ENCODE measurements at places on chromosomes 12 and 14.

GRCh38 chr12:19177754-19178153 lies 48.2 kb downstream of the PLEKHA5 start:
- no peak for DNase-seq

DNA sequence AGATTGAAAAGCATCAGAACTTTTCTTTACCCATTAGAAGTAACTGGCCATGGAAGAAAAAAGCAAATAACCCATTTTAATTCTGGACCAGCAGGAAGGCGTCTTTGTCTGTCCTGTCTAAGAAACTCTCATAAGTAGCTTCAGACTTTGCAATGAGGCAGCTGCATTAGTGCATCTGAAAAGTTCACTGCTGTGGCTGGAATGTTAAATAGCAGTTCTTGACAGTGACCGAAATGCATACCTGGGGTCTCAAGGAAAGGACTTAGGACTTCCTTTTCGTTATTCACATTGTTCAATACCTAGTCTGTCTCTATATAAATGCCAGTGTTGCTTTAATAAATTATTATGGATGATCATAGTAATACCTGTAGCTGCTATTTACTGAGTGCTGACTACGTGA lies 125.9 kb downstream of the ANO4 start:
- DNase-seq: no peak

DNA sequence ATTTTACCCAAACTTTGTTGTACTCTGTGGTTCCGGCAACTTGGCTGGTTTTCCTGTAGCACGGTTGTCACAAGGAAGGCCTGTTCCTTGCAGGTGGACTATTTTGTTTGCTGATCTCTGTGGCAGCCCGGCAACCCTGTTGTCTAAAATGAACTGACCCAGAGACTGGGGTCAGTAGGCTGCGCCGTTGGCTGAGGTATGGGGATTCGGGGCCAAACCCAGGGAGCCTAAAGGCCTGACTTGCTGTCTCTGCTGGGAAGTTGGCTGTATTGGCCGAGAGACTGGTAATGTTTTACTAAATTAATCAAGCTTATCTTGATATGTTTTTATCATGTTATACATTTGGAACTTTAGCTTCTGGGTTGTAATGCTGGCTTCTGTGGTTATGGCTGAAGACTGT lies 13.8 kb downstream of the SMIM41 start:
- no peak for DNase-seq

GRCh38 chr12:103813426-103813825 lies 27.6 kb downstream of the NT5DC3 start:
- no peak for DNase-seq

- DNase-seq: no peak
Measured at GRCh38 chr12:43370263-43370662, 181.7 kb downstream of the ADAMTS20 start.

DNA sequence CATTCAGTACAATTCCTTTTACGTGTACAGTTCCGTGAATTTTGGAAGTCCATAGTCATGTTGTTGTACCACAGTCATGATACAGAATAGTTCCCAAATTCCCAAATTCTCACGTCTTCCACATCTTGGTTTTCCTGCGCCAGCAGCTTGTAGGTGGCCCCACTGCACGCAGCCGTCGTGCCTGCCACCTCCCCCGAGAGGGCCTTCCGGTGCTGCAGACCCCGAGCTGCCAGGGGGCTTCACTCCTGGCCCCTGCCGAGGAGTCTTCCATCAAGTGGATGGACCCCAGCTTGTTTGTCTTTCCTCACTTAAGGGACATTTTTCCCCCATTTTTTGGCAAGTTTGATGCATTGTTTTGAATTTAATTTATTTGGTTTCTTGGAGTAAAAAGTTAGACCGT lies 16.8 kb downstream of the MTA1 start:
- no peak for DNase-seq

- no peak for DNase-seq
Measured at GRCh38 chr12:52205612-52206303, 13.9 kb upstream of the KRT80 start.

DNA sequence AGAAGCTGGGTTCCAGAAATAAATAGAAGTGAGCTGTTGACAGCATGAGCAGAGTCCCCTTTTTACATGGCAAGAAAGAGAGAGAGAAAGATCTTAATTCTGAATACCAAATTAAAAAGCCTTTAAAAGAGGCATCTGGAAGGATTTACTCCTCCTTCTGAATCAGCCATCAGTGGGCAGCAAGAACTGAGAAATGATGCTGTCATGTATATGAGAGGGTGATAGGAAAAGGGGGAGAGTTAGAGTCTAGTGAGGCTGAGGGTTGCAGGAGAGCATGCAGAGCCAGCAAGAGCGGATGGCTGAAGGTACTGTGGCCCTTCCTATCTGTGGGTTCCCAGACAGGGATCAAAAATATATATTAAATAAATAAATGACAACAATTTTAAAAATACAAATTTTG lies 34.5 kb upstream of the GNG2 start:
- DNase-seq: no peak

DNA sequence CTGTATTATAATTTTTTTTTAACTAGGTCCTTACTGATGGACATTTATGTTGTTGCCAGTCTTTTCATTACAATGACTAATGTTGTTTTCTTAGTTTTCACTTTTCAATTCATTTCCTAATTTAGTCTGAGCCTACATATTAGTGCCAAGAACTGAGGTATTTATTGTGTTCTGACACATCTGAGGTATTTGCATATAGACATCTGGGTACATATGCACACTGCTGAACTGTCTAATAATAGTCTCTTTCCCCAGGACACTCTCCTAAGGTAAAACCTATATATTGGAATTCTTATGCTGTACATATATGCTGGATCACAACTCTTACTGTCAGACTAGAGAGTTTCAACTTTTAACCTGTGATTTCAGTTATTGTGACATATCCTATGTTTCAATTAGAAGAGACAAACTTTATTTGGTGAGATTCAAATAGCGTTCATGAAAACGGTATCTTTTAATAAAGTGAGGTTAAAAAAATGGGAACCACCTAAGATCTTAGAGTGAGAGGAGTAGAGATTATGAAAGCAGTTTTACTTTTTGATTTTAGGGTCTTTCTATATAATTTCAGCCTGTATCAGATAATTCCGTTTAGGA lies 263.2 kb downstream of the RAD51B start:
- DNase-seq: no peak

GRCh38 chr12:131641315-131641714 lies 69.6 kb upstream of the SFSWAP start:
- DNase-seq: no peak

- peak; percentile 89 for DNase-seq
Measured at GRCh38 chr12:13165617-13166041, 30.9 kb upstream of the EMP1 start.

DNA sequence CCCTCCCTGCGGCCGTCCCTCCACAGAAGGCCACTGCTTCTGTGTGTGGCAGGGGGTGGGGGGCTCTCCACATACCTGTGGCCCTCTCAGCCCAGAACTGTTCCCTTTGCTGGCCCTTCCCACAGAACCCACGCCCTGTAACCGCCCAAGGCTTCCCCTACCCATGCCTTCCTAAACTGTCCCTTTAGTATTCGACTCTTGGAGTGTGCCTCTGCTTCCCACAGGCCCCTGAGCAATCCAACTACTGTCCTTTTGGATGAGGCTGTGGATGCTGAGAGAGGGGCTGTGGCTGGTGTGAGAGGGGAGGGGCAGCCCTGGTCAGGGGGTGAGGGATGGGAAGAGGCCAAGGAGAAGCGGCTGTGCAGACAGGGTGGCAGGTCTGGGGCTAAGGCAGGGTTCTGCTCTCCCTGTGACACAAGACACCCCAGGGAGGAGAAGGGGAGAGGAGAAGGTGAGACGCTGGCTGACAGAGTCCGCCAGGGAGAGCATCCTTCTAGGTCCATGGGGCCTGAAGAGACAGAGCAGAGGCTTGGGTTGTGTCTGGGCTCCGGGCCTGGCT lies 46.0 kb downstream of the DLK1 start:
- DNase-seq: no peak

DNA sequence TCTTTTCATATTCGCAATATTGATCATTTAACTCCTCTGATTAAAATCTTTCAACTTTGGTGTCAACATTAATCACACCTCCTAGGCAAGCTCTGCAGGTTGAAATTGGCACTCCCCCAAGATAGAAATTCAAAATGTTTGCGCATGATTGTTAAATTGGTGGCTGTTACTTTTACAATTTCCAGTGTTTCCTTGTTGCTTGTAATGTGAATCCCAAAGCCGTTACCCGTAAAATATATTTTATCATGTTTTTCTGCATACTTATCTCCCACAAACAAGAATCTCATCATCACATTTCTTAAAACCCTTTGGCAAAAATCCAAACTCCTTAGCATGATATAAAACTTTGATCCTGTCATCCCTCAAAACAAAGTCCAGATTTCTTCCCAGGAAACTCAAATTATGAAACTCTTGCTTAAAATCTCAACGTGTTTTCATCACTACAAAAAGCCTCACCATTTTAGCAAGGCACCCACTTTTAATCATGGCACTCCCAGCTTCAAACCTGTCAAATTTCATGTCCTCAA lies 14.7 kb downstream of the RTL1 start:
- DNase-seq: no peak

GRCh38 chr14:24195186-24196070 lies at the start of gene TM9SF1:
Gene TM9SF1 (minus strand): TSS chr14:24195441. CDS start chr14:24195019, 422 bp downstream.
- peak; percentile 92 for DNase-seq

DNA sequence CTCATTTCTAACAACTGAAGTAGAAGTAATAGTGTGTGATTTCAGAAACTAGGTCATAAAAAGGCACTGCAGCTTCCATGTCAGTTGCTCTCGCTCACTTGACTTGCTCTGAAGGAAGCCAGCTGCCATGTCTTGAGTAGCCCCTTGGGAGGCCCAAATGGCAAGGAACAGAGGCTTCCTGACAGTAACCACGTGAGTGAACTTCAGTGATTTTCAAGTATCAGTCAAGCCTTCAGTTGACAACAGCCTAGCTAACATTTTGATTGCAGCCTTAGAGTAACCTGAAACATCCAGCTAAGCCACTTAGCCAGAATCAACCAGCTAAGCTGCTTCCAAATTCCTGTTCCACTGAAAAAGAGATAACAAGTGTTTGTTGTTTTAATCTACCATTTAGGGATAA lies 26.7 kb downstream of the TOGARAM1 start:
- DNase-seq: no peak

DNA sequence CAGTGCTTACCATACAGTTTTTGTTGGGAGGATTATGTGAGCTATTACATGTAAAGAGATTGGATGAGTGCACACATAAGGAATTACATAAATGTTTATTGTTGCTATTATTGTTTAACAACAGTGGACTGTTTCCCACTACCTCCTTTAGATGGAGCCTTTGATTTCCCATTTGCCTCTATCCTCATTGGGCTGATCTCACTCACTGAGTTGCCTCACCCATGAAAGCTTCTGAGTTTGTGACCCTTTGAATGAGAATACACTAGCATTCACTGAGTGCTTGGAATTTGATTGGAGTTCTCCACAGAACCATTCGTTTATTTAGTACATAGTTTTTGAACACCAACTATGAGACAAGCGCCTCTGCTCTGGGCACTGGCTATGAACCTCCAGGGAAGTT lies 121.0 kb downstream of the HELB start:
- DNase-seq: no peak

- no peak for DNase-seq
Measured at GRCh38 chr12:123109319-123109772, 41.5 kb downstream of the PITPNM2 start.

DNA sequence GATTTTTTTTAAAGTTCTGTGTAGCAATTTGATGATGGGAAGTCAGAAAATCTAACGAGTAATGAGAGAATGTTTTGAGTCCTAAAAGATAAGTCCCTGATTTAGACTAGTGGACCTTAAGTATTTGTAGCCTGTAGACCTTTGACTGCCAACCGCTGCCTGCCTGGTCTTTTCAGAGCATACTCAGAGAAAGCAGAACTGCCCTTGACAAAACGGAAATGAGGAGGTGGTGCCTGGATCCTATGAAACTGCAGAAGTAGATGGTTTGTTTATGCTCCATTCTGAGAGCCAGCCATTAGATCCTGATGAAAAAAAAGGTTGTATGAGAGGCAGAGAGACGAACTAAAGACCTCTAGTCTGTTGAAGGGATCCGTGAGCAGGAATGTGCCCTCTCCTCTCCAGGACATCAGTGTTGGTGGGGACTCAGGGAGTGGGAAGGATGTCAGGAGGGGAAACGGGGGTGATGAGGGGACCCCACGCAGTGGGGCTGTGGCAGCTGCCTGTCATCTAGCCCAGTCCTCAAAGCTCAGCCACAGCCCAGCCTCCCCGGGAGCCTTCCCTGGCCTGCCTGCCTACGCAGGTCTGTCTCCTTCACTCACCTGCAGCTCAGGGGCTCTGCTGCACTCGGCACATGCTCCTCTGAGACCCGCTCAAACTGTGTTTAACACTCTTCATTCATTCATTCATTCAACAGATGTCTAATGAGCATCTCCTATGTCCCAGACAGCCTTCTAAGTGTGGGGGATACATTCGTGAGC lies 447.5 kb downstream of the AACS start:
- DNase-seq: no peak

- DNase-seq: no peak
Measured at GRCh38 chr12:98924-99352, 32.4 kb downstream of the IQSEC3 start.

GRCh38 chr14:20333494-20333841 lies 389 bp upstream of the CCNB1IP1 start:
- no peak for DNase-seq

DNA sequence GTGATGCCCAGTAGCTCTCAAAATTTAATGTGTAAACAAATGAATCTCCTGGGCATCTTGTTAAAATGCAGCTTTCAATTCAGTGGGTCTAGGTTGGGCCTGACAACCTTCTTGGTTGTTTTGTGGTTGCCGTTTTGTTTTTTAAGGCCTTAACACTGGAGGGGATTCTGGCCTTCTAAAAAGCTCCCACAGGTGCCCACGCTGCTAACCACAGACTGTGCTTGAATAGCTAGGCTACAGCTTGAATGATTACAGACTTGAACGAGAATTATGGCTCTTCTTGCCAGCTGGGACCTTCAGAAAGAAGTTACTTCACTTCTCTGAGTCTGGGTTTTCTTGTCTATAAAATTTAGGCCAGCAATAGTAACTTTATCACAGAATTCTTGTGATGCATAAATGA lies 1.3 kb upstream of the FLVCR2 start:
- DNase-seq: no peak

GRCh38 chr14:35430459-35431199 lies 26.1 kb upstream of the NFKBIA start:
- no peak for DNase-seq

DNA sequence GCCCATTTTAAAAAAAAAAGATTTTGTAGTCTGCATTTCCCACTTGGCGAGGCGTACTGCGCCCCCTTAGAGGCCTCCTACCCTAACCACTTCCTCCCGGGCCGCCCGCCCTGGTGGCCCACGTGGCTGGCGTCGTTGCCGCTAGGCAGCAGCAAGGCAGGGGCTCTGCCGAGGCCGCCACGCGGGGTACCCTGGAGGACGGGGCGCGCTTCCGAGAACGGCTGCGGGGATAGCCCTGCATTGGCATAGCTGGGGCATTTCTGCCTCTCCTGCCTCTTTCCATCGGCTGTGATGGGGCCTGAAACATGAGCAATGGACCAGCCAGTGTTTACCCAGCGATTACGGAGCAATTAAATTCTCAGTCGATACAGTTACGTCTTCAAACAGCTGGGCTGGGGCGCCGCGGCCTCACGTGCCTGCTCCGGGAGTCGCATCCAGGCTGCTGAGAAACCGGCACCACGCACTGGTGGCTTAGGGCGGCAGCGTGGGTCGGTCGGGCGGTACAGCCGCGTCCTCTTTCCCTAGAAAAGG lies 38.0 kb downstream of the IQSEC3 start:
- DNase-seq: no peak

Data from CD4-positive, CD25-positive, alpha-beta regulatory T cell (primary cell).